ENCODE measurements at places on chromosomes 12 and 14.

DNA sequence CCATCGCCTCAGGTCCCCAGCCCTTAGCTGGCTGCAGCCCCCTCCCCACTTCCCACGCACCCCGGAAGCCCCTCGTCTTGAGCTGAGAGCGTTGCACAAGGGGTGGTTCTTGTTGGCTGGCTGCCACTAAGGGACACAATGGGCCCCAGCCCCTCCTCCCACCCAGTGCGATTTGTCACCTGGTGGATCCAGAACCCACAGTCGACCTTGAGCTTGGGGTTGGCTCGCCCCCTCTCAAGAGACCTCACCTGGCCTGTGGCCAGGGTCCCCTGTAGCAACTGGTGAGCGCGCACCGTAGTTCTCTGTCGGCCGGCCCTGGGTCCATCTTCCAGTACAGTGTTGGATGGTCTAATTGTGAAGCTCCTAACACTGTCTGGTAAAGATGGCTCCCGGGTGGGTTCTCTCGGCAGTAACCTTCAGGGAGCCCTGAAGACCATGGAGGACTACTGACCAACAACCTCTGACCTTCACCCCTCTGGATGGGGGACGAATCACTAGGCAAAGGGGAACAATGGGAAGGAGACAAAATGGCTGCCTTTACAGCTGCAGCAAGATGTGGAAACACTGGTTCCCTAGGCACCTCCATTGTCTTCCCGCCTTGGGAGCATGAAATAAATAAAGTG lies 6.6 kb downstream of the PHB2 start:
- DNase-seq = no peak

DNA sequence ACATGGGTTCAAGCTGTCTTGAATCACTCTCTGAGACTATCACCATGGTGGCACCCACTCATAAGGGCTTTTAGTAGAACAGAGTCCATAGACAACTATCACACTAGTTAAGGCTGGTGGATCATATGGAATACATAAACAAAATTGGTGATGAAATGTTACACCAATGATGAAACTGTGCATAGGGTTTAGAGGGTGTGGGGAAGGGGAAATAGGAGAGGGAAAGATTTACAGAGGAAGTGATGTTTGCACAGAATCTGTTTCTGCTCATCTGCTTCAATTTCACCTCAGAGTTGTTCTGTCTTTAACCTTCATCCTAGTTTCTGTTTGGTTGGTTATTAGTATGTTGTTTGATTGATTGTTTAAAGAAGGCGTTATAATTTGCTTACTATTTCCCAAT lies 2.4 kb upstream of the RXYLT1 start:
- DNase-seq = no peak

DNA sequence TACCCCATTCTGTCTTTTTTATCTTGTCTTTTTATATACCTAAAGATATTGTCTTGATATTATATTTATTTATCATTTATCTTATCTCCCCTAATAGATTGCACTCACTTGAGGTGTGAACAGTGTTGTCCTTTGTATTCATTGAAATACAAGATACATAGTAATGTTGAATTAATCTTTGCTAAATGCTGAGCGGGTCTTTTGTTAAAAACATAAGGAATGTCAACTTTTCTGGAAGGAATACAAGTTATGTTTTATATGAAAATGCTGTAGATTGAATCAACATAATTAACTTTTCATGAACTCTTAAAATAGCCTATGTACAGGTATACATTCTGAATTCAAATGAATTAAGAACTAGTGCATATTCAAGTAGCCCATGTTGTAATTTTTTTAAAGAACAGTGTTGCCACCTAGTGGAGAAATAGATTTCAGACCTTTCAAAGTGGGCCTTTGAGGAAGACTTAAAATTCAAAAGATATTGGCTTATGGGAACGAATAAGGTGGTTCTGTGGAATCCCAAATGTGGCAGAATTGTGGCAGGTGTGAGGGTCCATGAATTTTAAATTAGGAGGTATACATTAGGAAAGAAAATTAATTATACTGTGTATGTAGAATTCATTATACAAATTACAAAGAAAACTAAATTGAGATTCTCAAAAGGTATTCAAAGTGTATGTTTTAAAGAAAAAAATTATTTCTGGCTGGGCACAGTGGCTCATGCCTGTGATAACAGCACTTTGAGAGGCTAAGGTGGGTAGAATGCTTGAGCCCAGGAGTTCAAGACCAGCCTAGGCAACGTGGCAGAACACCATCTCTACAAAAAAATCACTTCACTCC lies 19.1 kb downstream of the BBOF1 start:
- peak; percentile 33 for DNase-seq

DNA sequence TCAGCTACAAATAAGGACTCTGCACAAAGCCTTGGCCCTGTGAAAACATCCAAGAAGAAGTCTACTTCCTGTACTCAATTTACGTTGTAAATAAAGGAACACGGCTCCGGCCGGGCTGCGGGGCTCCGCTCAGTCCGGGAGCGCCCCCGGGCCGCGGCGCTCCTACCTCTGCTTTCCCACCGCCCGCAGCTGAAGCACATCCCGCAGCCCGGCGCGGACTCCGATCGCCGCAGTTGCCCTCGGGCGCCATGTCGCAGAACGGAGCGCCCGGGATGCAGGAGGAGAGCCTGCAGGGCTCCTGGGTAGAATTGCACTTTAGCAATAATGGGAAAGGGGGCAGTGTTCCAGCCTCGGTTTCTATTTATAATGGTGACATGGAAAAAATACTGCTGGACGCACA lies 502.3 kb upstream of the FOXG1 start:
- peak; percentile 12 for DNase-seq

- DNase-seq = no peak
These were observed 145.2 kb upstream of the WSCD2 start for GRCh38 chr12:107983756-107984472.

GRCh38 chr12:13371367-13371766 lies 174.8 kb downstream of the EMP1 start:
- DNase-seq = no peak

DNA sequence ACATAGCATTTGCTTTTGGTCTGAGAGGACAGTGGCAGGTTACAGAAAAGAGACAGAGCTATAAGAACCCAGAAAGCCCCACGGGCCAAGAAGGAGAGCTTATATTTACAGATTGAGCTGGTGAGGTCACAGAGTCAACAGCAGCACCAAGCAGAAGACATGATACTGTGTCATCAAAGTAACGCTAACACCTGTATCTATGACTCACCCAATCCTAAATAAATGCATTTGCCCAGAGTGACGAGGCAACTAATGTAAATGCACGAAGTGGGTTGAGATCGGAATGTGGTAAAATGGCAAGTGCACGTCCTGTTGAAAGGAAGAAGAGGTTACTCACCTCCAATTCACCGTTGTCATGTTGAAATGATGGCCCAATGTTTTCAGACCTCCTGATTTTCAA lies 6.7 kb upstream of the CD163L1 start:
- DNase-seq = no peak

Data from HEK293T (cell line).